AG08396 (cell line): ENCODE measurements at places on chromosomes 5 and 9.

DNA sequence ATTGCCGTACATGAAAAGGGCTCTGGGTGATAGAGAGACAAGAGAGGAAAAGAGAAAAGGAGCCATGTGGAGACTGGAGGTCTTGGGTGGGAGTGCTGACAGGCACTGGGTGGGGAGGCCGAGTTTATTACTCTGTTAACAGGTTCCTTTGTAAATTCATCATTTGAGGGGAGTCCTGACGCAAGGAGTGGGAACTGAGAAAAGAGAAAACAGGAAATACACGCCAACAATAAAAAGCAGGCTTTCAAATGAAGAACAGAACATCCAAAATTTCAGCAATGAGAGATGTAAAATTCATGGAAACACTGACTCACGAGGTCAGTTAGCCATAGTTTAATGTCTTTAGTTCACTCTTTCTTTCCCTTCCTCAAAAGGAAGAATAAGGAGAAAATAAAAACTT is 342.8 kb downstream of the TMEM167A start:
- no peak for DNase-seq

GRCh38 chr5:159252195-159252594 is 10.9 kb upstream of the UBLCP1 start:
- no peak for DNase-seq

DNA sequence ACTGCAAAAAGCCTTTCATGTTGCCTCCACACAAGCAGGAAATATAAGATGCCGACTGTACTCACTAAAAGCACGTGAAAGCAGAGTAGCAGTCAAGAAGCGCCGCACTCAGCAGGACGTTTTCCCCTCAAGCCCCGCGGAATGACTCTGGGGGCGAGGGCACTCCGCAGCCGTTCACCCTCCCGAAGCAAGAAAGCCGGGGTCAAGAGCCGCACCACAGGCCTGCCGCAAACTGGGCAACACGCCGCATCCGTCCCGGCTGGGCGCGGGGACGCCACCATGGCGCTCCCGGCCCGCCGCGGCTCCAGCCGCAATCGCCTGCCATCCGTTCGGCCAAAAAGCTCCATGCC is 364 bp downstream of the RPS6 start:
- peak; percentile 27 for DNase-seq

GRCh38 chr9:90064248-90064647 is 459.4 kb downstream of the GADD45G start:
- no peak for DNase-seq

GRCh38 chr5:56154732-56155484 is 78.2 kb downstream of the ANKRD55 start:
- DNase-seq: no peak

- no peak for DNase-seq
Observed at GRCh38 chr5:90285581-90285980, 124.0 kb downstream of the CETN3 start.

DNA sequence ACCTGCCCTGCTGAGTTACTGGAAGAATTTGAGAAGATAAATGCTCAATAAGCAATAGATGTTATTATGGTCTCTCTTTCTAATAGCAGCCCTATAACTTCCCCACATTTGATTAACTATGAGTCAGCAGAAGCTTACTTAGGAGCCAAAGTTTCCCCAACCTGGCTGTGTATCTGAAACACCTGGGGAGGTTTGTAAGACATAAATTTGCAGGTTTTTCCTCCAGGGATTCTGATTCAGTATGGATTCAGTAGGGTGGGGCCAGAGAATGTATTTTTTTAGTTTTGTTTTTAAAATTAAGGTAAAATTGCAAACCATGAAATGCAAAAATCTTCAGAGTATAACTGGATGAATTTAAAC is 44.9 kb upstream of the GNPDA1 start:
- no peak for DNase-seq

DNA sequence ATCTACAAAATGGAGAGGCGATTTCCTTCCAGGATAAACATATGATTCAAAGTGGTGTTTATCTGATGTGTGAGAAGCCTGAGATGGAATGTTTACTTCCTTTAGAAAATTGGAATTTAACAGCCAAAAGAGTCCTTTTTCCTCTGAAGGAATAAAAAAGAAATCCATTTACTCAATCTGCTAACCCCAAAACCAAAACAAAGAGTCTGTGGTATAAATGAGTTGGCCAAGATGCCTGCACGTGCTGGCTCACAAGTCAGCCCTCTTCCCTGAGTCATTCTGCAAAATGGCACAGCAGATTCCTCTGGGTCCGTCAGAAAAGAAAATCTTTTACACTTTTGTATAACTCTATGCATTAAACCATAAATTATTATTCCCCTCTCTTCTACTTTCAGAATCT is 60.8 kb downstream of the EBF1 start:
- DNase-seq: peak; percentile 29

- DNase-seq: no peak
Observed at GRCh38 chr5:93359960-93360305, 221.1 kb downstream of the NR2F1-AS1 start.
